Activated T-helper 2 cell treated with anti-CD3 and anti-CD28 coated beads, Interferon-gamma antibody, Interleukin-2, Interleukin-4, amounts not matched to agents 10 μg/mL and 5 μg/mL and 100 μg/mL, durations not matched to agents 14 hours and 24 hours and 36 hours (primary cell): ENCODE measurements at places on chromosomes 7 and 10. TPM values are rescaled to one million over a fixed set of nuclear protein-coding genes. Genes with fewer than 3 reads are reported as not detected.

The NXPH1 gene
- total RNA-seq = not detected in 2 replicates

The HGF gene
- total RNA-seq = not detected in 2 replicates

The RARRES2 gene
- not detected in 2 replicates for total RNA-seq

The POLD2 gene
- 205 and 215 TPM in 2 replicates for total RNA-seq

The RGR gene
- not detected in 2 replicates for total RNA-seq

The TACC2 gene
- not detected in 2 replicates for total RNA-seq

The CUZD1 gene
- total RNA-seq = 2.5 and 2.9 TPM in 2 replicates

GRCh38 chr10:44647877-44648542 is 263.1 kb upstream of the CXCL12 start:
- no peak for DNase-seq

GRCh38 chr10:78552261-78552811 is 516.4 kb upstream of the ZMIZ1 start:
- no peak for DNase-seq

DNA sequence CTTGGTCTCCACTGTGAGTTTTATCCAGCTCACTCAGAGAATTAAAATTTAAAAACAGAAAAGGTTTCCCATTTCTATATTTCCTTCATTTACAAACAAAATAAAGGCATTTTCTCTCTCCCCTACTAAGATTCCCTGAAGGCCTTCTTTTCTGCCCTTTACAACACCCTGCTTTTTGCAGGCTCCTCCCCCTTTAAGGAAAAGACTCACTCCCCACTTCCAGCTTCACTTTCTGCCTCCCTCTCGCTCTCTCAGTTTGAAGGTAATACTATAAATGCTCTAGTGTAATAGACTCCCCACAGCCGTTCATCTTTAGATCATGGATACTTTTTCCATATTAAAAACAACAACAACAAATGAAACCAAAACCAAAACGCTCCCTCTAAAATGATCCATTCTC is 53.3 kb downstream of the CDHR3 start:
- DNase-seq = no peak

DNA sequence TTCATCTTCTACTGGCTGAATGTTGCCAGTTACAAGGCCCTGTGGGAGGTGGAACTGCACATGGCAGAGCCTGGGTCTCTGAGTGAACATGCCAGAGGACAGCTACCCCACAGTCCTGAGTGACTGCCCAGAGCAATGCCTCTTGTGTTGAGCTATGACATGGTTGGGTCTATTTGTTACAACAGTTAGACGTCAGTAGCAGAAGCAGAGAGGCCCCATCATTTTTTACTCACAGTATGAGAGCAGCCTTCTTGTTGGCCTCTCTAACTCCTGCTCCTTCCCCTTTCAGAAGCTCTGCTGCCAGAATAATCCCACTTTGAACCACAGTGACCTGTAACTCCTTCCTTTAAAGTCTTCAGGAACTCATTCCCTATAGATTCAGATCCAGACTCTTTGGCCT is 30.8 kb upstream of the NRP1 start:
- DNase-seq = no peak

DNA sequence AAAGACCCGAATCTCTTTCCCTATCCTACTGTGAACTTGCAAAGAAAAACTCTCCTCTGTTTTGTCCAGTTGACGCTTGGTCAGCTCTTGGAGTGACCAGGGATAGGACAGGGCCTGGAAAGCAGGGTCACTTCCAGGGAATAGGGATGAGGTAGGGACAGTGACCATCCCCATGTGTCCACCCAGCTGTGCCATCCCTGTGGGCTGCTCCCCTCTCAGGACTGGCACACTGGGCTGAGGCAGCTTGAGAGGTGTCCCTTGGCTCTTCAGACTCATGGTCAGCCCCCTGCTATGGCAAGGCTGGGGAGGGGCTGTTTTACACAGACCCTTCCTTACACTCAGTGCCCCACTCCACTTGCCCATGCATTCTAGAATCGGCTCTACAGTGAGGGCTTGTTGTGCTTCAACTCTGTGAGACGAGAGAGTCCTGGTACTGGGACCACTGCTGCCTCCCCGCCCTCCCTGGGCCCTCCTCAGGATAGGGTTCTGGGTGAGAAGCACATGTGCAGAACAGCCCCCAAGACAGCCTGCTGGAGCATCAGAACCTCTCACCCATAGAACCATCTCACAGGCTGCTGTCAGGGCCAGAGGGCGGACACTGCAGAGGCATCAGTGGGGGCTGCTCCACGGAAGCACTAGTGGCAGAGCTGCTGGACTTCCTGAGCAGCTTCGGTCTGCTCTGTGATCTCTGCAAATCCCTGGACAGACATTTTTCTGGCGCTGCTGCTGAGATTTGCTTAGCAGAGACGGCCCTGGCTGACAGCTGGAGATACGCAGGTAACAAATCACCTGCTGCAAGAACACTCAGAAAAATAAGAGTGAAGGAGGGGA is 202.8 kb upstream of the CXCL12 start:
- no peak for DNase-seq

DNA sequence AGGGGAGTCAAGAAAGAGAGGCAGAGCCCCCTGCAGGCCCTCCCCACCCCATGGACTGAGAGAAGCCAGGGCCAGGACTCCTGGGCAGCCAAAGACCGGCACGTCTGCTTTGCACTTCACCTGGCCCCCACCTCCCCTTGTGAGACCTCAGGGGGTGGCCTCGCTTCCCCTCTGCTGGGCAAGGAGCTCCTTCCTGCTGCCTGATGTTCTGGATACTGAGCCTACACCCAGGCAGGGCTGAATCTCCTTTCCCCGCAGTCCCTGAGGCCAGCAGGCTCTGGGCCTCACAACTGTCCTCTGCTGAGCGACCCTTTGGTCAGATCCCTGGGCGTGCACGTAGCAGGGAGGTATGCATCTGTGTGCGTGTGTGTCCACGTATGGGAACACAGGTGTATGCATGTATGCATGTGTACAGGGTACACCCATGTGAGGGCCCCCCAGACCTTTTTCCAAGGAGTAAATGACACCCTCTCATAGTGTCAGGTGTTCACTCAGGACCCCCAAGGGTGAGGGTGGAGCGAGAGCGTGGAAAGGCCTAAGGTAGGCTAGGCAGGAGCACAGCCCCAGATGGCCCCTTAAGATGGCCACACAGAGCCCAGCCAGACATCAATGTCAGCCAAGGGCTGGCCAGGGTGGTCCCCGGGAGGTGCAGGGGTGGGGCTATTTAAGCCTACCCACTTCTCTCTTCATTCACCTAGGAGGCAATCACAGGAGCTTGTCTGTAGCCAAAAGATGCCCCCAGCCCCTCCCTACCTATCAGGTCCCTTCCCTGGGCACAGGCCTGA is 1.9 kb upstream of the RET start:
- no peak for DNase-seq

GRCh38 chr10:99484626-99485581 is 47.8 kb upstream of the NKX2-3 start:
- DNase-seq = no peak

- peak; percentile 15 for DNase-seq
Measured at GRCh38 chr7:139777133-139777891, 486 bp downstream of the HIPK2 start.

DNA sequence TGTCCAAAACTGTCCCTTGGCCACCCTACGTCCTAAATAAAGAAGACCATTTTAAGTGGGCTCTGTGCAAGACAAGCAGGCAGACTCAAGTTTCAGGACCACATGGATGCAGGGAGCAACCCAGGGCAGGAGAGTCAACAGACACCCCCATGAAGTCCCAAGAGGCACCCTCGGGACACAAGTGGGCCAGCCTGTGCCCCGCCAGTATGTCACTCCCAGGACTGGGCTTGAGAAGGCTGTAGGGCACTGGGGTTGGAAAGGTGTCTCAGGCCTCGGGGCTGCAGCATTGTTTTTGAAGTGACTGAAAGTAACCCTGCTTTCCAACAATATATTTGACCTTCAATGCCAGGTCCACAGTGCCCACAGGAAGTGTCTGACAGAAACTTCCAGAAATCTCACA is 157.4 kb downstream of the TNS3 start:
- no peak for DNase-seq

GRCh38 chr7:134505856-134506255 is 21.5 kb upstream of the AKR1B10 start:
- DNase-seq = no peak

DNA sequence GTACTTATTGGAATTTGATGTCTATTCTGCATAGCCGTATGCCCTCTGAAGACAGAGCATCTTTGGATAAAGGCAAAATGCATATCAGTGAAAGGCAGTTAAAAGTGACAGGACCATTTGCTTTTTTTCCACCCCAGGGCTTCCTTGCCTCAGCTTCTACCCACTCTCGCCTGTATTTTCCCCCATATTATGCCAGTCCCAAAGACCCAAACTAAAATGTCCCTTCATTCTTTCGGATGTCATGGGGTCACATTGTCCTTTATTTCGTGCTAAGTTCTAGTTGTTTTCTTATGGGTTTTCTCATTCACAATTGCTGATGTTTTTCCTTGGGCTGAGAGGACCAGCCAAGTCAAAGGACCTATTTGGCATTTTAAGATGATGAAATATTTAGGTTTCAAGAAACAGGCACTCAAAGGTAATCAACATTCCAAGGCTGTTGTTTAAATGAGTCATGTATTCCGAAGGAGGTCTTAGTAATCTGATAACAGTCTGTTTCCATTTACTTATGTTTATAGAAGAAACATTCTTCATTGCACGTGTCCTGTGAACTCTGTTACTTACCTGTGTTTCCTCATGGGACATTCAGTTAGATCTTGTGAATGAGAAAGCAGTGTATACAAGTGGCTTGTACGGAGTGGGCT is 74.1 kb downstream of the DNAH11 start:
- no peak for DNase-seq

- DNase-seq = no peak
Measured at GRCh38 chr10:102113956-102114857, 6.0 kb downstream of the LDB1 start.

GRCh38 chr7:103141753-103142404 is 7.0 kb downstream of the NAPEPLD start:
- DNase-seq = no peak

- DNase-seq = no peak
Measured at GRCh38 chr10:33556620-33557019, 222.2 kb upstream of the NRP1 start.

- no peak for DNase-seq
Measured at GRCh38 chr7:68206946-68207485, 1210.4 kb downstream of the TYW1 start.

DNA sequence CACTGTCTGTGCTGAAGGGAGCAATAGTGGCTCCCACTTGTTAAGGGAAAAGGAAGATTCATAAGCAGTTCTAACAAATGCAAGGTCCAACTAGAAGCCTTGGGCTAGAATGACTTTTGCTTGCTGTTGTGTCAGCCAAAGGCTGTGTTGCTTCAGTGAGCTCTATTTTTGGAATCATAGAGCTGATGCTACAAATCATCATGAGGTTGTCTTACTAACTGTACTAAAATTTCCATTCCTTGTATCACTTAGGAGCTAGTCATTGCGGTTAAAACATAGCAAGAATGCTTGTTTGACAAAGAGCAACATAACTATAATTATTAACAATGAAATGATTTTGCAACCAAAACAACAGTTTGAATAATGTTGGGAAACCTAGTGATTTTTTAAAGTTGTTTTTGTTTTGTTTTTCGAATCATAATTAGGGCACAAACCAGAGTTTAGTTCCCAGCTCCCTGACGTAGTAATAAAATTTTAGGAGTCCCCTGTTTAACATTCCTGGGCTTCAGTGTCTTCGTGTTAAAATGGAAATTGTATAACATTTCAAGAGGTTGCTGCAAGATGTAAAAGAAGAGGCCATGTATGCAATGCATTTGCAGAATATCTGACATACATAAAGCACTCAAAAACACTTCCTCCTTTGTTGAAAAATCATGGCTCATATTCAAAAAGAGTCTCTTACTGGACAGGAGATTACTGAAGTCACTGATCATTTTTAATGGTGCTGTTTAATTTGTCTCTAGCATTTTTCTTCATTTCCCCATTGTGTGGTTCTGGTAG is 183.4 kb downstream of the MACC1 start:
- DNase-seq = no peak

DNA sequence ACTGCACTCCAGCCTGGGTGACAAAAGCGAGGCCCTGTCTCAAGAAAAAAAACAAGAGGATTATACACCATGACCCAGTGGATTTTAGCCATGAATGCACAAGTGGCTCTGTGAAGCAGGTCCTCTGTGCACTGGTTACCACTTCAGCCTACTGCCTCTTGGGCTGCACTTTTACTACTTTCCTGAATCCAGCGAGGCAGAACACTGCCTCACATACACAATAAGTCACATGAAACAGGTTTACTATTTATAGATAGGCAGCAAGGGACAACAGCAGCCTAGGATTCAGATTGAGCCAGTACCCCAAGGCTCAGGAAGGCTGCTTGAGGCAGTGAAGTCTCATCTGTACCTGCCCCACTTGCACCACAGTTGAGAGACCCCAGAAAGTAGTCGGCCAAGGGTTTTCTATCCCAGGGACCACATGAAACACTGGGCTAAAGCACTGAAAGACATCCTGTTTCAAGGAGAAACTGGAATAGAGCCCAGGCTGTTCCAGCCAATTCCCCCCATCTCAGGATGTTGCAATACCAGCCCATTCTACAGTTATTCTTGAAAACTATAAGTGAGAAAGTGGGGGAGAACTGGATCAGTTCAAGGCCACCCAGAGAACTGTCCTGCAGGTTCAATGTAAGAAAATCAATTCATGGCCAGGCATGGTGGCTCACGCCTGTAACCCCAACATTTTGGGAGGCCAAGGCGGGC is 10.3 kb upstream of the OGDH start:
- DNase-seq = no peak

DNA sequence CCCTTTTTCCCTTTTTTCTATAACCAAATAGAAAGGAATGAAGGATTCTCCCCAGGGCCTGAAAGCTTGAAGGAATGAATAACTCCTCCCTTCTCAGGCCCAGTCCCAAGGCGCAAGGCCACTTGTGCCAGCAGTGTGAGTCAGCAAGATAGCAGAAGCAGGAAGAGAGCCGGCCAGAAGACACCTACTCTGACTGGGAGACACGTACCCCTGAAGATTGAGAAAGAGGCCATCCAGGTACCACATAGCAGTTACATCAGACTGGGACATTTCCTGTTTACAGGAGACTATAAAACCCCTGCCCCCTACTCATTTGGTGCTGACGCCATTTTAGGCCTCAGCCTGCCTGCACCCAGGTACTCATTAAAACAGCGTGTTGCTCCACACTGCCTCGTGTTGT is 65.5 kb downstream of the LRRC17 start:
- DNase-seq = no peak

GRCh38 chr10:99010286-99010685 is 225.4 kb downstream of the HPSE2 start:
- DNase-seq = no peak

DNA sequence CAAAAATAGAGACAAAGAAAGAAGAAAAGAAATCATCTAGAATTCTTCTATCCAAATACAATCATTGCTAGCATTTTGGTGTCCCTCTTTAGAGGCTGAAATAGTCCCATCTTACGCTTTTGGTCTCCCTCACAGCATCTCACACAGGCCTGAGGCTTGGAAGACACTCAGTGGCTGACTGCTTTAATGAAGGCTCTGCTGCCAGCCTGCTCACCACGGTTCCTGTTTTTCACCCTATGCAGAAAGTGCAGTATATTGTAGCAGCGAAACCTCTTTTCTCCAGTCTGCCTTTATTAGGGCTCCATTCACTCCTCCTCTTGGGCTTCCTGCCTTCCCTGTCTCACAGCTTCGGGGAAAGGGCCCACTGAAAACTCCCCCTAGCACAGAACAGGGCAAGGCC is 102.2 kb downstream of the JCAD start:
- DNase-seq = no peak

- DNase-seq = no peak
Measured at GRCh38 chr7:88310956-88311674, 4.4 kb upstream of the STEAP4 start.

GRCh38 chr7:140330128-140330527 is 68.2 kb downstream of the SLC37A3 start:
- no peak for DNase-seq
